ENCODE measurements at places on chromosomes 7 and 10.

GRCh38 chr10:77926566-77927401 is at the start of gene DLG5:
Gene DLG5, minus strand, starts transcription at chr10:77926755. Its CDS starts 235 bp downstream, at chr10:77926520.
- peak; percentile 53 for DNase-seq

- DNase-seq = no peak
Measured at GRCh38 chr10:76466836-76467503, 1035.5 kb downstream of the LRMDA start.

DNA sequence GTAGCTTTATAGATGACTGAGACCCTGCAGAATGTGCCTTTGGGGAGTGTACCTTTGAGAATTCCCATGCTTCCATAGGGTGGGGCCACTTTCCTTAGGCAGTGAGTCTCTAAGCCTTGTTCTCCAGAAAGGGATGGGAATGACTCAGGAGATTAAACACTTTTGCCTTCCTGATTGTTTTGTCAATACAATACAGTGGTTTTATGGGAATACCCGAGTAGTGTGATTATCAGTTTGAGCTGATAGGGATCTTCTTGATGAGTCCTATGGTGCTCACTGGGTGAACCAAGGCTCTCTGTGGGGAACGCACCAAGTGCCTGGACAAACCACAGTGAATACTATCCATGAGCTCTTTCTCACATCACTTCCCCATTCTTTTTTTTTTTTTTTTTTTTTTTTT is 6.3 kb downstream of the MYOF start:
- peak; percentile 98 for DNase-seq

- peak; percentile 99 for DNase-seq
Measured at GRCh38 chr10:79298403-79299244, 48.6 kb upstream of the PPIF start.

- DNase-seq = peak; percentile 13
Measured at GRCh38 chr7:100435401-100436304, 644 bp downstream of the PPP1R35 start.

DNA sequence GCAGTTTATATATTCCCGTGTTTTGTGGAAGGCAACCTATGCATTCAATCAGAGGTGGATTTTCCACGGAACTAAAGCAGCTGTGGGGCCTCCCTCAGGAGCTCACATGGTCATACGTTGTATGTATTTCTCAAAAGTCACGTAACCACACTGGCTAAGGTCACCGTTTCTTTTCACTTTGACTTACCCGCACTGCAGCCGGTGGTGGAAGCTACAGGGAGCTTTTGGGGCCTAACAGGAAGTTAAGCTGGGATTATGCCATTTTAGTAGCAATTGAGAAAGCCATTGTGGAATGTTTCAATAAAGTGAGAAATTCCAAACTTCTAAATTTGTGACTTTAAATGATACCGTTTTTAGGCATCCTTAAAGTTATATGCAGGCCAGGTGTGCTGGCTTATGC is 111.2 kb upstream of the KLF6 start:
- no peak for DNase-seq

DNA sequence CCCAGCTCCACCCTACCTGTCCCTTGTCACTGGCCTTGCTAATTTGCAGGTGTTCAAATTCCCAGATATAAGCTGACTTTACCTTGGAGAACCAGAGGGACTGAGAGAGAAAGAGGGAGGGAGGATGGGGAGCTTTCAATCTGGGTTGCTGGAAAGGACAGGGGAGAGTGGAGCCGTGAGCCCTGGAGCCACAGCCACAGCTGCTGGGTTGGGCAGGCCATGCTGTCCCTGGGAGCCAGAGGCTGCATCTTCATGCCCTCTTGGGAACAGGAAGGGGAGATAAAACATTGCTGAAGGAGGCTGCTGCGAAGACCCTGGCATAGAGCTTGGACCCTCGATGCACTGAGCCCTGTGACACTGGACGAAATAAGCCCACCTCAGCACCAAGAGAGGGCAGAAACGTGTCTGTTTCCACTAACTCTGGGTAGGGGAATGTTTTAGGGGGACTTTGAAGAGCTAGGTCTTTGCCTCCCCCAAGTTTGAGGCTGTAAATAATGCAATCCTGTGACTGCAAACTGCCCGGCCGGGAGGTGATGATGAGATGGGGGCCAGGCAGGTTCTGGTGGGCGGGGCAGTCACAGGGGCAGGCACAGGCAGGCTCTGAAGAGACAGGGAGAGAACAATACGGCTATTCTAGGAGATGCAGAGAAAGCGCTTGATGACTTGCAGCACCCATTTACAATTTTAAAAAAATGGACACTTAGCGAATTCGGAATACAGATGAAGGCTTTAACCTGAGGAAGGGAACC is 5.8 kb upstream of the JAKMIP3 start:
- DNase-seq = no peak

DNA sequence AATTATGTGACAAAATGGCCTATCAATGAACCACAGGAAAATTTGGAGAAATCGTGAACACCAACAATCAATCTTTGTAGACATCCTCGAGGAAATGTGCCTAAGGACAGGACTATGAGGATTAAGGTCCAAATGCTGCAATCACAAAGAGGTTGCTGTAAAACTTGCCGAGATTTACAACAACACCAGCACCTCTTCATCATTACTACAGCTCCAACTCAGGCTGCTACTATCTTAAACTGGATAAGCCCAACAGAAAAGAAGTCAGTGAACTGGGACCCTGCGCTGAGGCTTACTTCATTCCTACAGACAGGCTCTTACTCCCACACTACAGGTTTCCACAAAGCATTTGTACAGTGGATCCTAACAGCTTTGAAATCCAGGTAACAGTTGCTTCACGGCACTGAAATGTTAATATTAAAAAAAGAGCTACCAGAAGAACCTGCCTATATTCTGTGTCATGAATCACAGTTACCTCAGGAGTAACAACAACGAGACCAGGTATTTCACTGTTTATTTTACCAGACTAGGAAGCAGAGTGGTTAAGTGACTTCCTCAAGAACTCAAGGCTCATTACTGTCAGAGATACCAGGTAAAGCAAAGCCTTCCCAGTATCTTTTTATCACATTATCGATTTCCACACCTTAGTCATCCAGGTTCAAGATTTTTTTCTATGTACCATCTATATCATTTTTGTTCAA is 23.9 kb downstream of the CACUL1 start:
- DNase-seq = no peak

DNA sequence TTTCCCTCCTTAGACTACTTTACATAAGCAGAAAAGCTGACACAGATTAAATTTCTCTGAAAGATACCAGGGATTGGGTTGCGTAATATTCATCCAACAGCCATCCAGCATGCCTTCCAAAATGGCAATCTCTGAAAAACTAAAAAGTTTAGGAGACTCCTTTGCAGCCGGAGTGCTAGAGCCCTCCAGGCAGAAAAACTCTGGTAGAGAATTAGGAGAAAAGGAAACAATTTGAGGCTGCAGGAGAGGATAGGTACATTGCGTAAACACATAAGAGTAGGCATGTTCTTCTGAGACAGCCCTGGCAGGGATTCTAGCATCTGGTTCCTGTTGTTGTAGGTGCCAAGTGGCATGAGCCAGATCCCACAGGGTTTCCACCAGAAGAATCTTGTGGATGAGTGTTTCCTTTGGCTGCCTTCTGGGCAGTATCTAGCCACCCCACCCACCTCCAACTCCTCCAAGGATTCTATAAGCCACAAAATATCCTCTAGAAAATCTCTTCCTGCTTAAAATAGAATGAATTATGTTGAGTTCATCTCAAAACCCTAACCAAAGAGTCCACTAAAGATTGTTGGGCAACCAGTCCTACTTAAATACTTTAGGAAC is 402.4 kb downstream of the HGF start:
- no peak for DNase-seq

GRCh38 chr10:71622154-71622526 is 97.4 kb downstream of the C10orf105 start:
- DNase-seq = peak; percentile 72

GRCh38 chr10:12547301-12547771 is 198.0 kb downstream of the CAMK1D start:
- no peak for DNase-seq

DNA sequence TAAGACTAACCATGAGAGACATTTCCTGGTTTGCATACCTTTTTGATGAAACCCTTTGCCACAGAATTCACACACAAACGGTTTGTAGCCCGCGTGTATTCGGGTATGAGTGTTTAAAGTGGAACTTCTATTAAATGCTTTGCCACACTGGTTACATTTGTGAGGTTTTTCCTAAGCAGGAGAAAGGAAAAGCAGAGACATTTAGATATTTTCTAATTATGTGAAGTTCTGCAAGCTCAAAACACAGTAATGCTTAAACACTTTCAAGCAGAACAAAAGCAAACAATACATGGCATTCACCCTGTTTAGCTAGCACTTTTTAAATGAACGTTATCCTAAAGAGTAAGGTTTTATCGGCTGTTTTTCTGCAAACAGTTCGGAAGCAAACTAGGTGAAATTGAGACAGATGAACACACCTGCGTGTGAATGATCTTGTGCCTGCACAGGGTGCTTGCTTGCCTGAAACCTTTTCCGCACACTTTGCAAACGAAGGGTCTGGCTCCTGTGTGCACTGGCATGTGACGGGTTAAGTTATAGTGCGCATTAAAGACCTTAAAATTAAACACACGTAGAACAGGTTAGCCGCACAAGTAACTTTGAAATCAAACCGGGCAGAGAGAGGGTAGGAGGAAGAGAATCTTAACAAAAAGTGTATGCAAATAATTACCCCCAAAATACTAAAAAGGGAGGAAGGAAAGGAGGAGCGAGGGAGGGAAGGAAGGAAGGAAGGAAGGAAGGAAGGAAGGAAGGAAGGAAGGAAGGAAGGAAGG is 1.6 kb downstream of the FEZF1 start:
- no peak for DNase-seq

All from A172 (cell line).